ENCODE measurements at places on chromosomes 4 and X.

- no peak for DNase-seq
These were observed 6.7 kb downstream of the TEC start for GRCh38 chr4:48262926-48263325.

GRCh38 chr4:107635735-107636134, 84.3 kb downstream of the PAPSS1 start:
- no peak for DNase-seq

- DNase-seq, result no peak
These were observed 383.1 kb upstream of the LCORL start for GRCh38 chr4:18404642-18405041.

DNA sequence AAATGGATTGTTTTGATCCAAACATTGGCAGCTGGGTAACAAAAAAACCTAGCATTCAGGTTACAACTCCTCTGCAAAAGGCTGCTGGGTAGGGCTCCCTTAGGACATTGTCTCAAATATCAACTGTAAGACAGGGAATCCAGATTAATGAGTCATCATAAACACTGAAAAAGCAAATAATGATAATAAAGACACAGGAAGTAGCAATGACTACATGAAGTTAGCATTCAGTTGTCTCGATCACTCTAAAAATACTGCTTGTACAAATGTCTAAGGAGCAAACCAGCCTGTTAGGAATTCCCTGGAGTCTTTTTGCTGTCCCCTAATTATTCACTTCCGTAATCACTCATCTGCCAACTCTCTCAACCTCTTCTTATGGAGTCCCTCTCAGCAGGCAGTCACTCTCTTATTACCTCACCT, 259.2 kb downstream of the GPC3 start:
- DNase-seq, result no peak

- DNase-seq, result no peak
These were observed 23.4 kb upstream of the STBD1 start for GRCh38 chr4:76282941-76283689.
